Prostate gland (tissue), 2 donors: ENCODE measurements at places on chromosomes 16 and 17. TPM values are rescaled to one million over a fixed set of nuclear protein-coding genes. Genes with fewer than 3 reads are reported as not detected.
A peak's percentile ranks its signal among the peaks of the same experiment; 100 is the strongest.

DNA sequence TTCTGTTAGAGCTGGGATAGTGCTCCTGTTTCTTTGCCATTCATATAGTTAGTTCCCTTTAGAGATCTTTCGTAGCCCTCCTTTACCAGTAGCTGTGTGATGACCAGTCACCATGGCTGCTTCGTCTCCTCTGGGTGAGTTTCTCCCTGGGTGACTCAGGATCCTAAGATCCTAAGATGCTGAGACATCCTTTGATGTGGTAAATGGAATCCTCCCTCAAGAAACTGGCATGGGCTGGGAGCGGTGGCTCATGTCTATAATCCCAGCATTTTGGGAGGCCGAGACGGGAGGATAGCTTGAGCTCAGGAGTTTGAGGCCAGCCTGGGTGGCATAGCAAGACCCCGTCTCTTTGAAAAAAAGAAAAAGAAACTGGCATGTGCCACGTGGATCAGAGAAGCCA lies 5.9 kb downstream of the PHAF1 start:
- DNase-seq, result no peak

DNA sequence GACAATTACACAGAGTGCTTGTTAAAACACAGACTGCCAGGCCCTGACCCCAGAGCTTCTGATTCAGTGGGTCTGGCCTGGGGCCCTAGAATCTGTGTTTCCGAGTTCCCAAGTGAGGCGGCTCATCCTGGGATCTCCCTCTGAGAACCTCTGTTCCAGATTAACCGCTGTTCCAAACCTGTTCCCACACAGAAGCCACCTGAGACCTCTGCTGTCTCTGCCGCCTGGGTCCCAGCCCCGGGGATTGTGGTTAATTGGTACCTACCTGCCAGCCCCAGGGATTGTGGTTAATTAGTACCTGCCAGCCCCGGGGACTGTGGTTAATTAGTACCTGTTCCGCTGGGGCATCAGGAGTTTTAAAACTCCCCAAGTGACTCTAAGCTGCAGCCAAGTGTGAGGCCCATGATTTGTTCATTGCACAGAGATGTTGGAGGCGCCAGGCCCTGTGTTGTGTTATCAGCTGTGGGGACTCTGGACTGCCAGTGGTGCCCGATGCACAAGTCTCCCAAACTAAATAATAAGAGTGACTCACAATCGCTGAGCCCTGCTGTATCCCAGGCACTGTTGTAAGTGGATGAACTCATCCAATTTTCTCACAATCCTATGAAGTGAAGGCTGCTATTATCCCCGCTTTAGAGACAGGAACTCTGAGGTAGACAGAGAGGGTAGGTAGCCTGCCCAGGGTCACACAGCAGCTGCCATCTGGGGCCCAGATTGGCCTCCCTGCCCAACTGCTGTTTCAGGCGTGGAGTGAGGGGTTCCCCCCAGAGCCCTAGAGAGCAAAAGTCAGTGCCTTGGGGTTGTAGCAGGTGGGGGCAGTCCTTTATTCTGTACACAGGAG lies 219.7 kb downstream of the IRF8 start:
- no peak for DNase-seq

- peak; percentile 63 for DNase-seq
These were observed 524.4 kb upstream of the ZFHX3 start for GRCh38 chr16:73572135-73572828.

- DNase-seq, result no peak
These were observed 48.9 kb upstream of the LHX1 start for GRCh38 chr17:36888236-36888951.

The GPT2 gene
- total RNA-seq, result 49.8 TPM

The ZNF594 gene
- total RNA-seq, result 20.3 TPM

GRCh38 chr16:24541233-24541933 lies 2.0 kb downstream of the RBBP6 start:
- no peak for DNase-seq

The OR1G1 gene
- not detected for total RNA-seq

The PYDC1 gene
- not detected for total RNA-seq

DNA sequence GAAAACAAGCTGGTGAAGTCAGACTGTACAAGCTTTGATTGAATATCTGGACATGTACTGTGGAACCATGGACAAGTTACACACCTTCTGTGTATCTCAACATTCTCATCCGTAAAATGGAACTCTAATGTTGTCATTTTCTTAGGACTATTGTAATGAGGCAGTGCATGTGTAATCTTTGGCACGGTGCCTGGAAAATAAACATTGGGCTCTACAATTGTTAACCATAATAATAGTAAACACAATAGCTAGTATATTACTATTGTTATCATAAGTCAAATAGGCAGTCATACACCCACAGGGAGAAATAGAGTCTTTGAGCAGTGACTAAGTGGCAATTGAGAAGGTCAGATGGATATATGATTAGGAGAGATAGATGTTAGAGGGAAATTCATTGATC lies 39.8 kb upstream of the ANKFN1 start:
- DNase-seq, result no peak
